ENCODE measurements at places on chromosomes 4 and X.

- DNase-seq, result no peak
Measured at GRCh38 chrX:24760363-24761000, 66.8 kb downstream of the POLA1 start.

- DNase-seq, result no peak
Measured at GRCh38 chr4:8345053-8345945, 75.7 kb downstream of the HTRA3 start.

DNA sequence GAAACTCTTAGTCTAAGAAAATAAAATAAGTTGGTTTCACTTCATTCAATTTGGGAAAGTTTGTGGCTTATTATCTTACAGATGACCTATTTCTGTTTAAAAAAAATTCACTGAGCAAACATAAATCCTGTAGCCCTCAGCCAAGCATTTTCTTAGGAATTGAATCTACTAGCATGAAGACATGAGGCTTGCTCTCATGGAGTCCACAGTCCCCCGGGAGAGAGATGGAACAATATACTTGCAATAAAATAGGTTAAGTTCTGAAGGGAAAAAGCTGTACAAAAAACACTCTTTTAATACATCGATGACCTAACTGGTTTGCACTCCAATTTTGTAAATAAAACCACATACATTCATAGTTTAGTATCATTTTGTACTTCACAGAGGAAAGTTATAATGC lies 642.6 kb upstream of the FAM241A start:
- DNase-seq, result no peak

DNA sequence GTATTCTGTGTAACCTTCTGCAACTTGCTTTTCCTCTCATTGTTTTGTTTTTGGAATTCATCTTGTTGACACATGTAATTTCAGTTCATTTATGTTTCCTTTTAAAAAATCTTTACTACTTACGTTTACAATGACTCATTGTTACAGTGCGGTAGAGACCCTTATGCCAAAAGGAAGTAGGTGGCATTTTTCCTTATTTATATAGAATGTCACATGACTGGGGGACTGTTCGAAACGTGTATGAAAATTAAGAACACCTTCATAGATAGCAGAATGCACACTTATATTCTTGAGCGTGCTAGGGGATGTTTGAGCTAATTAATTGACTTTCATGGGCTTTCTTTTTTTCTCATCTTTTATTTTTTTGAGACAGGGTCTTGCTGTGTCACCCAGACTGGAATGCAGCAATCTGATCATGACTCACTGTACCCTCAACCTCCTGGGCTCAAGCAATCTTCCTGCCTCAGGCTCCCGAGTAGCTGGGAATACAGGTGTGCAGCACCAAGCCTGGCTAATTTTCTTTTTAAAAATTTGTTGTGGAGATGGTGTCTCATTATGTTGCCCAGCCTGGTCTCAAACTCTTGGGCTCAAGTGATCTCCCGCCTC lies 7.3 kb downstream of the REPS2 start:
- no peak for DNase-seq

DNA sequence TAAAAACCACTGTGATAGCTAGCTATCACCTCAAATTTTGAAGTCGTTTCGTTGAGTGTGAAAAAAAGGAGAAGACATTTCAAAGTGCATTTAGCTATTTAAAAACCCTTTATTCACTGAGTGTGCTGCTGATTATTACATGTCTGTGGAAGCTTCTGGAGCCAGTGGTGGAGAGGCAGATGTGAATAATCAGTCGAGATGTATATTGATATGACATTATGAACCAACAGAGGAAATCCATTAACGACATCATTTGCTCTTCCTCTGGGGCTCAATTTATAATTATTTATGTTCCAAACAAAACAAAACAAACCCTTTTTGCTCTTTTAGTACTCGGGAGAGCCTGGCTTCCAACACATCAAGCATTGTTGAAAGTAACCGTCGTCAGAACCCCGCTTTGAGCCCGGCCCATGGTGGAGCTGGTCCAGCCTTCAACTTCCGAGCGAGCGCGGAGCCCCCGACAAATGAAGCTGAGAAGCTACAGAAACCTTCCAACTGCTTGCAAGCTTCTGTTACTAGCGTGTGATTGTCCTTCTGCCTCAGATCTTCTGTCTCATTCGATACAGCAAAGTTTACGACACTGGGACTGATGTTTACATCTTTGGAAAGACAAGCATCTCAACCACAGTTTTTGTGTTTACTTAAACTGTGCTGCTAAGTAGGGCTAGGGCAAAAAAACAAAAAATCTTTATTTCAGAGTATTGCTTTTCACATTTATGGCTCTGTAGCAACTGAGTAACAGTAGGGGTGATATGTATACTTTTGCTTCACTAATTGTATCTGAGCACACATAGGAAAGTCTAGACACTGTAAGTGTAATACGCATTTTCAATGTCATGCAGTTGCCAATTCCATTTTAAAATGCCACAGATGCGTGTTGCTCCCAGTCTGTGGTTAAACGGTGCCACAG lies 111.9 kb downstream of the STOX2 start:
- no peak for DNase-seq

- no peak for DNase-seq
Measured at GRCh38 chrX:23559975-23560374, 107.3 kb upstream of the PRDX4 start.

DNA sequence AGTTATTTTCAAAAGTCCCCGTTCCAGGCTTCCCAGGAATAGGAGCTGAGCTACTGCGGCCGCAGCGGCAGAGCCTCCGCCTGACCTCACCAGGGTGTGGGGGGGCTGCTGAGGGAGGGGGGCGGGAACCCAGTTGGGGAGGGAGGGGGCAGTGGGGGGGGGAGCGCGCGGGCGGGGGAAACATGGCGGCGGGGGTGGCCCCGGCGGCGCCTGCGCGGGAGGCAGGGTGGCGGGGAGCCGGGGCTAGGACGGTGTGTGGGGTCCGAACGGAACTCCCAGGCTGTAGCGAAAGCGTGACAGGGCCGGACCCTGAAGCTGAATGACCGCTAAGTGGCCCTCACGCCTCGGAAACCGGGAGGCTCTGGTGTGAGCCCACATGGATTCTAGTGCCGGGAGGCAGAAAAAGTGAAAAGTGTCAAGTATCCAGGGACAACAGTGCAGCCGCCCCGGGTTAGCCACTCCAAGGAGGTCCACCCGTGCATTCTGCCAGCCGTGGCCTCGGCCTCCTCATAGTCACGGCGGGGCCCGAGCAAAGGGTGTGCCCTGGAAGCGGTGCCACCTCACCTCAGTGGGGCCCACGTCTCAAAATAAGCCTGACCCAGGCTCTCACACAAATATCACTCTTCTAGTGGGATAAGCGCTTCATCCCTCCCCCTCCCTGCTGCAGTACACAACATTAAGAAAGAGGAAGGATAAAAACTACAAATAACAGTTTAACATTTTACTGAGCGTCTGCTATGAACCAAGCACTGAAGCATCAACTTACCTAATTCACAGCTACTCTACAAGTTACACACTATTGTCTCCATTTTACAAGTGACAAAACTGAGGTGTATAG lies at the start of gene KLHL13:
TSS of gene KLHL13 (minus strand) at position 98 of the 838 bp plus-strand sequence. CDS start 88,337 bp downstream, outside the sequence.
- no peak for DNase-seq

- no peak for DNase-seq
Measured at GRCh38 chr4:123696687-123697086, 300.1 kb downstream of the SPRY1 start.

GRCh38 chr4:177667687-177668086 lies 225.4 kb upstream of the AGA start:
- DNase-seq, result no peak

GRCh38 chr4:54384563-54384962 lies 155.5 kb downstream of the PDGFRA start:
- DNase-seq, result no peak

DNA sequence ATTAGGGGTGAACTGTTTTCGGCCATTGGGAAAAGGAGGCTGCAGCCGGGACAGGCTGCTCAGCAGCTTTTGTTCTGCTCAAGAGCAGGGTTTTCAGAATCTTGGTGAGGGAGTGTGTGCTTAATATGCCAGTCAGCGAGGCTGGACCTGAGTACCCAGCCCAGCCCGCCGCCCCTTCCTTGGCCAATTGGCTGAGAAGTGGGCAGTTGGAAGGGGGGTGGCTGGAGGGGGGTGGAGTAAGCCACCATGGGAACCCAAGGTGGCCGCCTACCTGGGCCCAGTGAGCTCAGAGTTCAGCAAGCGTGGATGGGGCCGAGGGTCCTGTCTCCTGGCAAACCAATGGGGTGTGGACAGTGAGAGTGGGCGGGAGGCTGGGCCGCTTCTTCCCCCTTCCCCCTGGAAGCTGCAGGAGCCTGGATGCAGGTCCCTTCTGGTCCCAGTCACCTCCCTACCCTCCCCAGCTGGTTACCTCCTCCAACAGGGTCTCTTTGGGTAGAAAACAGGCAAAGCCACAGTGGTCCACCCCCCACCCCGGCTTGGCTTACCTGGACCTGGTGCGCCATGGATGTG lies 52.5 kb downstream of the SORCS2 start:
- DNase-seq, result no peak

- DNase-seq, result no peak
Measured at GRCh38 chr4:140048419-140048995, 105.5 kb downstream of the MAML3 start.

DNA sequence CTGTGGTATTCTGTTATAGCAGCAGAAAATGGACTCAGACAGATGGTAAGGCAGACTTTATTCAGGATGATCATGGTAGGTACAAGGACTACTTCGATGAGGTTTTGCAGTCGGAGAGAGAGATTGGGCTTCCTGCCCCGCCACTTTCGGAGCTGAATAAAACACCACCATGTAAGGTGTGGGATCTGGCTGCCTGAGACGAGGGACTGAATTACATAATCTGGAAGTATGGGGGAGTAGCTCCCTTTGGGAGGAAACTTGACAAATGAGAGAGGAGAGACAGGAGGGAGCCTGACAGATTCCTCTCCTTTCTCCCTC lies 255.5 kb upstream of the GATB start:
- no peak for DNase-seq

GRCh38 chrX:54423161-54423888 lies 16.9 kb upstream of the TSR2 start:
- no peak for DNase-seq

- DNase-seq, result no peak
Measured at GRCh38 chrX:72143609-72143907, 11.8 kb upstream of the RTL5 start.

DNA sequence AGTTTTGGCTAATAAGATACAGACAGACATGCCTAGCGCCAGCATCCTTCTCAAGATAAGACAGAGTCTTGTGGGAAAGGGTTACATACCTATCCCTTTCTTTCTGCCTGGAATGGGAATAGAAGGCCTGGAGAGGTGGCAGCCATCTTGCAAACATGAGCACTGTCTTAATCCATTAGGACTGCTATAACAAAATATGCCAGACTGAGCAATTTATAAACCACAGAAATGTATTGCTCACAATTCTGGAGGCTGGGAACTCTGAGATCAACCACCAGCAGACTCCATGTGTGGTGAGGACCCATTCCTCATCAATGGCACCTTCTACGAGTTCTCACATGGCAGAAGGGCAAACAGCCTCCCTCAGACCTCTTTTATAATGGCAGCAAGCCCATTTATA lies 26.5 kb upstream of the NEIL3 start:
- no peak for DNase-seq

DNA sequence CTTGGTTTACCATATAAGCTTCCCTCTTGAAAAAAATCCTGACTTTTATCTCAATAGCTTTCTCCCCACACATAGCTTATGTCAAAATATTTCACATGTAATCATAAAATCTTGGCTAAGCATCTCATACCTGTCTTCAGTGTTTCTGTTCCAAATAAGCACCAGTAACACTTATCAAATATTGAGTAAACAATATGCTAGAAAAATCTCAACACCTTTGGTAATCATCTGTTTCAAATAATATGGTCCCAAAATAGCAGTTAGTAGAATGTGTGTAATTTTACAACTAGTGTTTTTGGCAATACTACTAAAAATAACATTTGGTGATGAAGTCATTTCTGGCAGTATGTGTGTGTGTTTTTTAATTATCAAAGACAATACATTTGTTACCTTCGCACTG lies 2138.2 kb downstream of the PCDH7 start:
- DNase-seq, result no peak

DNA sequence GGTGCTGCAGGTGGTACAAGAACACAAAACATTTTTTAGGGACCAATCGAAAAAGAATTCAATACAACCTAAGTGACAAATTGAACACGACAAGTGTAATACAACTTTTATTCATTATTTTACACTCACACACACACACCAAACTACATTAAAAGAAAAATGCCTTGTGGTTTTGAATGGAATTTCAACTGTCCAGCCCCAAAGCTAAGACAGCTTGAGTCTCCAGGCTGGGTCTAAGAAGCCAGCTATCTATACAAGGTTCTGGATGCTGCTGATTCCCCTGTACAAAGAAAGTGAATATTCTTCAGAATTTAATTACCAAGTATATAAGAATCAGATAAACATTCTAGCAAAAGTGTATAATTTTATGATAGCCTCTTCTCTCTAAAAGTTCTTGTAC lies 118.2 kb downstream of the PPP3CA start:
- DNase-seq, result no peak

All from stimulated activated CD8-positive, alpha-beta memory T cell treated with anti-CD3 and anti-CD28 coated beads, Interleukin-7, amount 100 ng/mL, for 48 hours (primary cell).